ENCODE measurements at places on chromosomes 4 and X.
A peak's percentile ranks its signal among the peaks of the same experiment; 100 is the strongest.

DNA sequence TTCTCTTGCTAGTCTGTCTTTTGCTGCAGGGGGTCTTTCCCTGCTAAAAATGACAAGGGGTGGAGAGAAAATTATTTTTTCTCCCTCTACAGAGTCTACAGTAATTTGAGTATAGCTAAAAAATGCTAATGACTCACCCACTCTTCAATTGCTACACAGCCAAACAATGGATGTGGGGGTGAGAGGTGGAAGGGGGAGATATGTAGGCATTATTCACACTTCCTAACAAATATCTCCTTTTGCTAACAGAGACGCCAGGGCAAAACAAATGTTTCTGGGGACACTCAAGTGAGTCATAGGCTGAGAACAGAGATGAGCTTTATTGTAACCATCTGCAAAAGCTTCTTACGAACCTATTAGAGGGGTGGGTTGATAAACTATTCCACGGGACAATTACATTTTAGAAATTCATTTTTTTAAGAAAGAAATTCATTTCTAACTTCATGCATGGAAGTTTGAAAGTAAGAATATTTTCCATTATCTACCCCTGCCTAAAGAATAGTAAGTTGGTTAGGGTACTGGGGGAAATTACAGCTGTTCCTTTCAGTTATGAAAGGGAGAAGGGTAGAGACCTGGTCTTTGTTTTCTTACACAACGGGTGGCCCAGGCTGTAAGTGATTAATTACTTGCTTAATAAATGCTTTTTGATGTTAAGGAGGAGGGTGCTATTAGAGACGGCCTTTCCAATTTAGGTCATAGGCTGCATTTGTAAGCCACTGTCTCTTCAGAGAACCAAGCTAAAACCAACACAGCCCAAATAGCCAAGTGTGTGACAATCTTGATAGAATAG is 12.8 kb downstream of the SCD5 start:
- peaks cover 19% of the 10 kb centered on the region for H3K27me3 ChIP-seq
- DNase-seq = no peak
- peaks cover 11% of the 10 kb centered on the region for H3K36me3 ChIP-seq
- H3K4me1 ChIP-seq = peaks cover 37% of the 10 kb centered on the region

DNA sequence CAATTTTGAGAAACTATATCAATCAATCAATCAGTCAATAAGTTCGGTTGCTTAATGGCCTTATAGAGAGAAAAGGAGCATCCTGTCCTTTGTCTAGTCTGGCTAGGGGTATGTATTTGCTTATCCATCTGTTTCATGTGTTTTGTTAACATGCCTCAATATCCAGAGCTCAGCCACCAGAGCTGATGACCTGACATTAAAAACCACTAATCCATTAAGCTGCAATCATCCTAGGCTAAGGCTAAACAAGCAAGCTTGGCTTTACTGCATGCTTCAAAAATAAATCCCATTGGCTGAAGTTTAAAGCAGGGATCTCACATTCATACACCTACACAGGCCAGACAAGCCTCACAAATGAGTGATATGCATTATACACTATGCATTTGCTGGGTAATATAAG is 139.7 kb downstream of the INPP4B start:
- H3K4me1 ChIP-seq = no peaks in the 10 kb centered on the region
- H3K4me3 ChIP-seq = no peak overlapping the region
- no peak overlapping the region for H3K27ac ChIP-seq
- H3K36me3 ChIP-seq = no peaks in the 10 kb centered on the region
- no peak for DNase-seq

- H3K27me3 ChIP-seq = peaks cover 91% of the 10 kb centered on the region
- no peak overlapping the region for H3K4me3 ChIP-seq
- H3K36me3 ChIP-seq = no peaks in the 10 kb centered on the region
- DNase-seq = no peak
- H3K4me1 ChIP-seq = peaks cover 17% of the 10 kb centered on the region
- H3K27ac ChIP-seq = no peak overlapping the region
Measured at GRCh38 chr4:8867624-8868320, 3.9 kb downstream of the HMX1 start.

- H3K36me3 ChIP-seq = peaks cover 8% of the 10 kb centered on the region
- peaks cover 4% of the 10 kb centered on the region for H3K27me3 ChIP-seq
- H3K27ac ChIP-seq = peak overlapping the region; percentile 33
- no peak for DNase-seq
- H3K4me1 ChIP-seq = peaks cover 13% of the 10 kb centered on the region
Measured at GRCh38 chr4:1201851-1202525, 29.6 kb upstream of the SPON2 start.

- H3K4me1 ChIP-seq = no peaks in the 10 kb centered on the region
- no peaks in the 10 kb centered on the region for H3K36me3 ChIP-seq
- no peak for DNase-seq
- no peak overlapping the region for H3K27ac ChIP-seq
- H3K27me3 ChIP-seq = no peaks in the 10 kb centered on the region
Measured at GRCh38 chrX:76850851-76851250, 423.3 kb downstream of the MAGEE1 start.

DNA sequence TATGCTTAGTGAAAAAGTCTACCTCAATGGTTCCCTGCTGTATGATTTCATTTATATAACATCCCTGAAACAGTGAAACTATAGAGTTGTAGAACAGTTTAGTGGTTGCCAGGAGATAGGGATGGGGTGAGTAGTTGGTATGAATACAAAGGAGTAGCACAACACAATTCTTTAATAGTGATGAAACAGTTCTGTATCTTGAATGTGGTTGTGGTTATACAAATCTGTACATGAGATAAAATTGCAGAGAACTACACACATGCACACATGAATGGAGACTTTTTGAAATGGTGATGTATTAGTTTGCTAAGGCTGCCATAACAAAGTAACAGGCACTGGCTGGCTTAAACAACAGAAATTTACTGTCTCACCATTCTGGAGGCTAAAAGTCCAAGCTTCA is 677.1 kb downstream of the ADGRL3 start:
- no peaks in the 10 kb centered on the region for H3K27me3 ChIP-seq
- H3K4me1 ChIP-seq = no peaks in the 10 kb centered on the region
- no peak overlapping the region for H3K4me3 ChIP-seq

- no peak overlapping the region for H3K4me3 ChIP-seq
- H3K36me3 ChIP-seq = no peaks in the 10 kb centered on the region
- peaks cover 22% of the 10 kb centered on the region for H3K4me1 ChIP-seq
- peak; percentile 6 for DNase-seq
Measured at GRCh38 chrX:37958525-37959211, 47.7 kb upstream of the SYTL5 start.

DNA sequence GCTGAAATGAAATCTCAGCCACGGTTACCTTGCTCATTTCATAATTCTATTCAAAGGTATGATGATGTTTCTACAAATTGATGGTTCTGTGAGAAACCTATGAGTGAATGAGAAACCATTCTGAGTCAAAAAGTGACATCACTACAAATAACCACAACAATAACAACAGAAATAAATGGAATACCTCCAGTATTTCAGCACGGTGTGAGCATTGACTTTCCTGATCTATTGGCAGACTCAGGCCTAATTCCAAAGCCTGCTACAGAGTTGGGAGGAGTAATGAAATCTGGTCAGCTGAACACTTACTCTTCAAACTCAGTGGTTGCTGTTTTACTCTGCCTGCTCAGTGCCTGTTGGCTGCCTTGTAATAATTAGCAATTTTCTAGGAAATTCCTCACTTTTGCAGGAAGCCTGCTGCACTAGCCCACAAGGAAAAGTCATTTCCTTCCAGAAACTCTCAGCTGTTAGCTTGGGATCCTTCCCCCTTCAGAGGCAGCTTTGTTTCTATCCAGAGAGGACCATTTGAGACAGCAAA is 18.8 kb upstream of the SYNPO2 start:
- no peak for DNase-seq
- no peak overlapping the region for H3K4me3 ChIP-seq
- peaks cover 12% of the 10 kb centered on the region for H3K4me1 ChIP-seq
- peak overlapping the region; percentile 74 for H3K27ac ChIP-seq
- no peaks in the 10 kb centered on the region for H3K27me3 ChIP-seq
- H3K36me3 ChIP-seq = no peaks in the 10 kb centered on the region

DNA sequence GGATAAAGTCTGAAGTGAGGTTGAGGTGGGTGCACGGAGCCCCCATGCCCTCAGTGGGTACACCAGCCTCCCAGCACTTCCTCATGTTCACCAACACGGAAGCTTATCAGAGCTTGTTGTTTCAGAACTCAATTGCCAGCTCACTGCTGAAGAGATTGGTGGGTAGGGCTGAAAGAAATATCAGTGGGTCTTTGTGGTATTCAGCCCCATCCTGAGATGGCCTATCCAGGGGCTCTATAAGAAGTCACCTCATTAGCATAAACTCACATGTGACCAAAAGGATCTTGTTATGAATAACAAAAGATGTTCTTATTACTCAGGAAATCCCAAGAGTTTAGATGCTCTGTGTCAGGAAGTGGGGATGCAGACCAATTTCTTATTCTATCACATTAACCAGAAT is 177.3 kb downstream of the ARHGAP10 start:
- H3K36me3 ChIP-seq = peaks cover 65% of the 10 kb centered on the region
- no peak overlapping the region for H3K4me3 ChIP-seq
- no peak for DNase-seq
- H3K4me1 ChIP-seq = no peaks in the 10 kb centered on the region
- H3K27ac ChIP-seq = no peak overlapping the region

- DNase-seq = no peak
- no peaks in the 10 kb centered on the region for H3K27me3 ChIP-seq
- no peak overlapping the region for H3K27ac ChIP-seq
- peaks cover 25% of the 10 kb centered on the region for H3K4me1 ChIP-seq
Measured at GRCh38 chr4:174490451-174490961, 31.8 kb downstream of the HPGD start.

GRCh38 chr4:37522996-37523395 is 163.2 kb downstream of the RELL1 start:
- no peak overlapping the region for H3K4me3 ChIP-seq
- no peak for DNase-seq
- H3K4me1 ChIP-seq = no peaks in the 10 kb centered on the region
- H3K36me3 ChIP-seq = no peaks in the 10 kb centered on the region
- no peak overlapping the region for H3K27ac ChIP-seq

- H3K4me1 ChIP-seq = peaks cover 23% of the 10 kb centered on the region
- peaks cover 2% of the 10 kb centered on the region for H3K27me3 ChIP-seq
- H3K36me3 ChIP-seq = no peaks in the 10 kb centered on the region
- H3K4me3 ChIP-seq = no peak overlapping the region
Measured at GRCh38 chr4:159159611-159160010, 56.7 kb downstream of the RAPGEF2 start.

DNA sequence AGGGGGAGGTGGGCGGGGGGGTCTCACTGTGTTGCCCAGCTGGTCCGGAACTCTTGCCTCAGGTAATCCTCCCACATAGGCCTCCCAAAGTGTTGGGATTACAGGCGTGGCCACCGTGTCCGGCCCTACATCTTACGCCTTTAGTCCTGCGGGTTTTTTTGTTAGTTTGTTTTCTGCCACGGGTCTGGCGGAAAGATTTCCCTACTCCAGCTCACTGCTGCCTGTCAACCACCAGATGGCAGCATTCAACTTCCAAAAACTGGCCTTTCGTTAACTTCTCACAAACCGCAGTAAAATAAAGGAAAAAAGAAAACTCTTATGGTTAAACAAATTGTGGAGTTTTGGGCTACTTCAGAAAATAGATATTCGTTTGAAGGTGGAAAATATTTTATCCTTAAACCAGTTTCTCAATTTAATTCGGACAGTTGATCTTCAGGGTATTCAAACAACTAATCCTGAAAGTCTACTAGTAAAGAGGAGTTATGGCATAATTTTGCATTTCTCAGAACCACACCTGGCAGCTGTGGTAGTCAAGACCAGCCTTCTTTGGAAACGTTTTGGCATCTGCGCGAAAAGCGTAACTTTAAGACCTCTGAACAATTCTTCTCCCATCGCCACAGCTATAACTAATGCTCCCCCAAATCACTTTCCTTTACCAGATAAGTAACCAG is 41.1 kb downstream of the LUZP4 start:
- H3K4me3 ChIP-seq = peak overlapping the region; percentile 74
- H3K36me3 ChIP-seq = no peaks in the 10 kb centered on the region
- H3K27ac ChIP-seq = no peak overlapping the region
- peaks cover 6% of the 10 kb centered on the region for H3K4me1 ChIP-seq
- no peaks in the 10 kb centered on the region for H3K27me3 ChIP-seq

DNA sequence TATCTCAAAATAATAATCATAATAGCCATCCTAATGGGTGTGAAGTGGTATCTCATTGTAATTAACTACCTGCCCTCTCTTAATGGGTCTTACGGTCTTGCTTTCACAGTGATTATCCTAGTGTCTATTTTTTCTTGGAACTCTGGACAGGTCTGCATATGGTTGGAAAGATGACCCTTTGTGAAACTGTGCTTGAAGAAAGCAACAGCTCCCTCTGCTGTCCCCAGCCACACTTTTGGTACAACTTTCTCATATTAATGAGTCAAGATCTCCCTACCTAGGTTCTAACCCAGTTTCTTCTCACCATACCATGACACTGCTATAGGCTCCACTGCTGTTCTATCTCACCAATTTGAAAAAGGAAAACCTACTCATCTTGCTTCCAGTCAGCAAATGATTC is 2.4 kb downstream of the TFDP3 start:
- no peak overlapping the region for H3K27ac ChIP-seq
- no peaks in the 10 kb centered on the region for H3K36me3 ChIP-seq
- H3K4me1 ChIP-seq = peaks cover 16% of the 10 kb centered on the region
- DNase-seq = peak; percentile 38

DNA sequence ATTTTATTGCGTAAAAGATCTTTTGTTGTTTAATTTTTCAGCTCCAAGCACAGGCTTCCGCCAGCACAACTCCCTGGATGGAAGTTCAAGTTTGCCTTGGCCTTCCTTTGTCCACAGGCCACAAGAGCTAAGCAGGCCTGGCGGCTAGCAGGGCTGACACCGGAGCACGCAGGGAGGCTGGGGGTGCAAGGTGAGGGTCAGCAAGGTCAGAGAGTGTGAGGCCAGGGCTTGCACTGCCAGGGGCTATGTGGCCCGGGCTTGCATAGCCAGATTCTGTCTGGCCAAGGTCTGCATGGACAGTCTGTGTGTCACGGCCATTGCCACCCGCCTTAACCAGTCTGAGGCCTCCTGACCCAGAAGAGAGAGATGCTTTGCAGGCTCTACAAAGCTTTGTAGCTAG is 123.9 kb downstream of the BCOR start:
- no peaks in the 10 kb centered on the region for H3K36me3 ChIP-seq
- H3K4me3 ChIP-seq = no peak overlapping the region
- H3K27ac ChIP-seq = no peak overlapping the region

DNA sequence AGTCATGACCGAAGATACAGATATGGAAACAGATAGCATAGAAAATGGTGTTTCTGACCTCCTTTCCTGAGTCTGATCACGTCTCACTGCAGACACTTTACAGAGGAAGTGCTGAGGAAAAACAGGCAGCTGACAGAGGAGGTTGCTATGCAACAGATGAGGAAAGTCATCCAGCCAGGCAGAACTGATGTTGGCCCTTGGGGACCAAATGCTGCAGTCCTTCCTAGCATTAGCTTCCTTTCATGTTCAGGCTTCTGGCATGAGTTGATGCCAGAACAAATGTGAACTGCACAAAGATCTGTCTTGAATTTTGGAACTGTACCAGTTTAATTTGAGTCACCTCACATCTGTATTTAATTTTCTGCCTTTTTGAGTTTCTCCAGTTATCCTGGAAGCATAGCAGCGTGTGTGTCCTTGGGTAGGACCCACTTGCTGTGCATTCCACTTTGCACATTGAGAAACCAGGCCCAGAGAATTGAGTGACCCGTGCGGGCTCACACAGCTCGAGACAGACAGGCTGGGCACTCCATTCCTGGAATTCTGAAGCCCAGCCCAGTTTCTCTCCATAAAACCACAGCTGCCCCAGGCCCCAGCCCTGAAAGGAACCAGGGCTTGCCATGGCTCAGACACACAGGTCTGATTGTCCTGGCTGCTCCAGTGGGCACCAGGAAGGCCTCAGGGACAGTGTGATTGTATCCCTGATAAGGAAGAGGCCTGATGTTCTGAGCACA is 1.4 kb upstream of the MAGED1 start:
- peaks cover 11% of the 10 kb centered on the region for H3K36me3 ChIP-seq
- no peak for DNase-seq

- no peaks in the 10 kb centered on the region for H3K27me3 ChIP-seq
- no peak overlapping the region for H3K4me3 ChIP-seq
- no peaks in the 10 kb centered on the region for H3K4me1 ChIP-seq
- no peak overlapping the region for H3K27ac ChIP-seq
- DNase-seq = no peak
- H3K36me3 ChIP-seq = no peaks in the 10 kb centered on the region
Measured at GRCh38 chrX:138921031-138921430, 209.5 kb upstream of the FGF13 start.
